ENCODE measurements at places on chromosomes 13 and 19. TPM values are rescaled to one million over a fixed set of nuclear protein-coding genes. Genes with fewer than 3 reads are reported as not detected.
A peak's percentile ranks its signal among the peaks of the same experiment; 100 is the strongest.

The MEDAG gene
- 123 TPM for total RNA-seq

- H3K4me3 ChIP-seq = no peak overlapping the region
- H3K36me3 ChIP-seq = peaks cover 8% of the 10 kb centered on the region
- H3K27me3 ChIP-seq = no peaks in the 10 kb centered on the region
- no peak for DNase-seq
These were observed 2.1 kb upstream of the EFNB2 start for GRCh38 chr13:106537521-106537920.

The STXBP2 gene
- 9.8 TPM for total RNA-seq

DNA sequence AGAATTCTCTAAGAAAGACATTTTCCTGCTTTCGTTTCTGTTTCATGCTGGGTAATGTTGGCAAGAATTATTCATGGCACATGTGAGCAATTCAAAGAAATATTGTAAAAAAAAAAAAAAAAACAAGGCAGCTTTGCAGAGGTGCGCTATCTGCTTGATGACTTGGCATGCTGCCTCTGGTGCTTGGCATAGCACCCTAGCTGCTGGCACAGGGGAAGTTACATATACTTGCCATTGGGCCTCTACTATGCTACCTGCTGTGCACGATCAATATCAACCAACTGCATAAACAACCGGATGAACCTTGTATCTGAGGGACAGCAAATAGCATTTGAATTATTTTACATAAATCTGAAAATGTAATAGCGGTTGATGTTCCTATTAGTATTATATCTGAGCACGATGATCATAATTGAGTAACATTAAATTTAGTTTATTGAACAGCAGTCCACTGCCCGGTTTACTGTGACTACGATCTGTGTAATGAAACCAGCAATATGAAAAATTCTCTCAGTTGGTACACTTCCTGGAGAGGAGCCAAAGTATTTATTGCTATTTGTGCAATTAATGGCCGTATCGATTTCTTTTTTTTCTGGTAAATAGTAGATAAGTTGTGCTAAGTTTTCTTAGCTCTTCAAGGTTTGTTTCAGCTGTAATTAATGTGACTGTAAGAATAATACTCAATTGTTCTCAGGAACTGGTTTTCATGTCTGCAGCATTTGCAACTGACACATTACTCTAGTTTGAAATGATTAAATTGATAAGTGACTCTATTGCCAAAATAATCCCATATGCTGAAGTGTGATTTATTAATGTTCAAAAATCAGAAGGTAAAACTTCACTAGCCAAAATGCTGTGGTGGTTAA is 717.3 kb downstream of the DACH1 start:
- no peak overlapping the region for H3K4me3 ChIP-seq
- DNase-seq = no peak
- H3K4me1 ChIP-seq = no peaks in the 10 kb centered on the region
- no peaks in the 10 kb centered on the region for H3K27me3 ChIP-seq

GRCh38 chr19:11088506-11089253 is 583 bp upstream of the LDLR start:
- no peaks in the 10 kb centered on the region for H3K4me1 ChIP-seq
- DNase-seq = peak; percentile 38
- H3K36me3 ChIP-seq = no peaks in the 10 kb centered on the region
- peak overlapping the region; percentile 68 for H3K4me3 ChIP-seq
- H3K27me3 ChIP-seq = no peaks in the 10 kb centered on the region
- H3K27ac ChIP-seq = peak overlapping the region; percentile 95

DNA sequence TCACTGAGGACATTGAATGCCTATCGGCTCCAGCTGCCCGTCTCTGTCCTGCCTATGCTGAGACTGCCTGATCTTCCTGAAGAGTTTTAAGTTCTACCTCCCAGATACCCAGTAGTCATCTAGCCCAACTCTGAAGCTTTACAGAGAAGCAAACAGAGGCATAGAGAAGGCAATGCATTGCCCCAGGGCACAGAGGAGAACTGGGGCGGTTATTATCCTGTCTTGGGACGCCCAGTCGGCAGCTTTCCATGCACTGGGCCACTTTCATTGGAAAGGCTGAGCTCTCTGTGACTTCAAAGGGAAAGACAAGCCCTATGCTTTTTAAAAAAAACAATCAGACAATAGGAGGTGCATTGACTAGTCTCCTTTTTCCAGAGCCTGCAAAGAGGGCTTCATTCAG is 71.6 kb downstream of the HSPH1 start:
- no peaks in the 10 kb centered on the region for H3K36me3 ChIP-seq
- H3K4me3 ChIP-seq = no peak overlapping the region
- no peaks in the 10 kb centered on the region for H3K27me3 ChIP-seq
- H3K4me1 ChIP-seq = no peaks in the 10 kb centered on the region

- H3K27me3 ChIP-seq = no peaks in the 10 kb centered on the region
- no peaks in the 10 kb centered on the region for H3K4me1 ChIP-seq
- H3K27ac ChIP-seq = no peak overlapping the region
- no peaks in the 10 kb centered on the region for H3K36me3 ChIP-seq
- no peak for DNase-seq
These were observed 6.1 kb upstream of the IFNL4 start for GRCh38 chr19:39254531-39255345.

DNA sequence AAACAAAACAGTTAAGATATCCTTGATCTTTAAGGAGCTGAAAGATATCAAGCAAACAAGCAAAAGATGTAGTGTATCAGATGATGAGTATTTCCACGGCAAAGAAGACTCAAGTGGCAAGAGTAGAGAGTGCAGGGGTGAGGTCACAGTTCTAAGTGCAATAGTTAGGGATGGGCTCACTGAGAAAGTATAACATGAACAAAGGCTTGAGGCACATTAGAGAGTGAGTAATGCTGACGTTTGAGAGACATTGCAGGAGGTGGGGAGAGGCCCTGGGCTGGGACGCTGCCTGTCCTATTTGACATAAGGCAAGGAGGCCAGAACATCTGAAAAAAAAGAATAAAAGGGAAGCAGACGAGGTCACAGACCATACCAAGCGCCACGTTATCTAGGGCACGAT is 1.4 kb downstream of the DUXA start:
- H3K27me3 ChIP-seq = no peaks in the 10 kb centered on the region
- DNase-seq = no peak
- no peaks in the 10 kb centered on the region for H3K4me1 ChIP-seq

The MIA gene
- 127 TPM for total RNA-seq

The PCP2 gene
- total RNA-seq = not detected

GRCh38 chr13:81302125-81302524 is 961.2 kb upstream of the SPRY2 start:
- no peak for DNase-seq
- no peaks in the 10 kb centered on the region for H3K36me3 ChIP-seq
- H3K4me1 ChIP-seq = no peaks in the 10 kb centered on the region
- no peaks in the 10 kb centered on the region for H3K27me3 ChIP-seq
- no peak overlapping the region for H3K4me3 ChIP-seq

DNA sequence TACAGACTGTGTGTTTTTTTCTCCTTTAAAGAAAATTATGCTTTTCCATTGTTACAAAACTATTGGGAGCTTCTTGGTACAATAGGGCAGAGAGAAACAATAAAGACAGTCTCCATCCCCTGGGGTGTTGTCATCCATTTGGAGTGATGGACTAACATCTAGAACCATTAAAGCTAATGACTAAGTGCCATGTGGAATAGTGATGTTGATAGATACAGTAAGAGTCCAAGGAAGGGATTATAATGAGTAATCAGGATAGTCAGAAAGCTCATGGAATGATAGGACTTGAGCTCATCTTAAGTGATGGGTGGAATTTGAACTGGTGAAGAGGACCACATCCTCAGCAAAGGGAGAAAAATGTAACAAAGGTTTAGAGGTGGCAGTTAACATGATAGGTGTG is 24.1 kb upstream of the FRY start:
- no peak overlapping the region for H3K27ac ChIP-seq
- no peak overlapping the region for H3K4me3 ChIP-seq
- DNase-seq = no peak
- no peaks in the 10 kb centered on the region for H3K36me3 ChIP-seq
- H3K27me3 ChIP-seq = no peaks in the 10 kb centered on the region
- no peaks in the 10 kb centered on the region for H3K4me1 ChIP-seq

DNA sequence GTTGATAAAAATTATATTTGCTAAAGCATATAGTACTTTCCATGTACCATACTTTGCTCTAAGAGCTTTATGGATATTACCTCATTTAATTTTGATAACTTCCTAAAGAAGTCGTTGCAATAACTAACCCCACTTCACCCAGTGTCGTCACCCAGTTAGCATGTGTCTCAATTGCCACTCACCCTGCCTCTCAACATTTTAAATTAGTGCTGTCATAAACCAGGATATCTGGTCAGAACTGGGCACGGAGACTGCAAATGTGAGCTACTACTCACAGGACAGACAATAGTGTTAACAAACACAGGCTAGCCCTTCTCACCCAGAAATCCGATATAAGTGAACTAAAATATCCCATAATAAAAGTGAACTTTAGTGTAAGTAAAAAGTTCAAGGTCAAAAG is 430.6 kb downstream of the KLF12 start:
- H3K4me3 ChIP-seq = no peak overlapping the region
- H3K36me3 ChIP-seq = peaks cover 3% of the 10 kb centered on the region
- H3K27me3 ChIP-seq = no peaks in the 10 kb centered on the region
- H3K27ac ChIP-seq = no peak overlapping the region
- no peaks in the 10 kb centered on the region for H3K4me1 ChIP-seq

The CGB5 gene
- not detected for total RNA-seq

The CGB7 gene
- total RNA-seq = not detected

The IZUMO2 gene
- not detected for total RNA-seq

DNA sequence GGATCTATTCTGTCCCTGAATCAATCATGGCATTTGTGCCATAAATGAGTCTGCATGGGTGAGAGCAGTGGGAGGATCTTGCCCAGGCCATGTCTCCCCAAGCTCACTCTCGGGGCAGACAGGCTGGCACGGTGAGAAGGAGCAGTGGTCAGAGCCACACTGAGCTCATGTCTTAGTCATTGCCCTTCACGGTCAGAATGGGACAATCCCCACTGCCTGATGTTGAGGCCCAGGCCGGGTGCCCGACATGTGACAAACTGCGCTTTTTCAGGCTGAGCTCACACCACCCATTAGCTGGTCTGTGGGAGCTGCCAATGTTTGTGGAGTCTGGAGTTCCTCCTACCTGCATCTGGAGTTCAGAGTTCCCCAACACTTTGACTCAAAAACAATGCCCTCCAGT is 481.9 kb downstream of the COG6 start:
- no peaks in the 10 kb centered on the region for H3K36me3 ChIP-seq
- no peak overlapping the region for H3K27ac ChIP-seq
- no peak overlapping the region for H3K4me3 ChIP-seq
- no peaks in the 10 kb centered on the region for H3K27me3 ChIP-seq
- no peak for DNase-seq
- no peaks in the 10 kb centered on the region for H3K4me1 ChIP-seq

The IZUMO4 gene
- 35.6 TPM for total RNA-seq

The MYBPC2 gene
- total RNA-seq = not detected

GRCh38 chr19:43362745-43363144 is 9.3 kb downstream of the CD177 start:
- no peak for DNase-seq
- H3K27ac ChIP-seq = no peak overlapping the region
- H3K4me1 ChIP-seq = no peaks in the 10 kb centered on the region
- H3K27me3 ChIP-seq = no peaks in the 10 kb centered on the region
- H3K4me3 ChIP-seq = no peak overlapping the region

The FBXO27 gene
- total RNA-seq = 4.8 TPM

The NUCB1 gene
- 220 TPM for total RNA-seq

GRCh38 chr13:27450921-27451471 is 632 bp upstream of the MTIF3 start:
- no peak for DNase-seq
- H3K27me3 ChIP-seq = no peaks in the 10 kb centered on the region
- H3K4me3 ChIP-seq = peak overlapping the region; percentile 64
- H3K36me3 ChIP-seq = no peaks in the 10 kb centered on the region
- peaks cover 15% of the 10 kb centered on the region for H3K4me1 ChIP-seq
- peak overlapping the region; percentile 87 for H3K27ac ChIP-seq

DNA sequence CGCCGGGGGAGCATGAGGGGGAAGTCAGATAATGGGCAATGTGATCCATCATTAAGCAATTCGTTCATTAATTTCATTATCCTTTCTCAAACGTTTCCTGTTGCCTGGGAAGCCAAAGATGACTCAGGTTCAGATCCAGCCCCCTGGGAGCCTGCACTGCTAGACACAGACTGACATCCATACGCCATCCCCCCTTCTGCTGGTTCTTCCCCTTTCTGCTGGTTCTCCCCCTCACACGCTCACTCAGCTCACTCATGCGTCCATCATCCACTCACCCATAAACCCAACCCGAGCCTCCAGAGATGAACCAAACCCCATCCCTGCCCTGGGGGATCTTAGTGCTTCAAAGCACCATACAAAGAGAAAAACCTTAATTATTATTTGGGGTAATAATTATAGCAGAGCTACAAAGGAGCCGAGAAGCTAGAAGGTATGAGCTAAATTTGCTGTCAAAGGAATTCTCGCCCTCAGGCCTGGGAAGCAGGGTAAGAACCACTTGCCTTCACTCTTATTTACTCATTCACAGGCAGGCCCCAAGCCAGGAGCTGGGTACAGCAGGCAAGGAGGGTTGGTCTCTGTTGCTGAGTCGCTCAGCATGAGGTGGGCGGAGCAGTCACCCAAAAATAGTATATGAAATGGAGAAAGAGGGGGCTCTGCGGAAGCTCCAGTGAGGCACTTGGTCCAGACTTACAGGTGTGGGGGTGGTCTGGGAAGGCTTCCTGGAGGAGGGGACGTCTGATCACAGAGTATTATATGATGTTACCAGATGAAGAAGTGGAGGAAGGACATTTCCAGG is 7.0 kb upstream of the ZNF444 start:
- H3K27ac ChIP-seq = no peak overlapping the region
- H3K4me1 ChIP-seq = peaks cover 19% of the 10 kb centered on the region
- no peak for DNase-seq
- H3K4me3 ChIP-seq = no peak overlapping the region

DNA sequence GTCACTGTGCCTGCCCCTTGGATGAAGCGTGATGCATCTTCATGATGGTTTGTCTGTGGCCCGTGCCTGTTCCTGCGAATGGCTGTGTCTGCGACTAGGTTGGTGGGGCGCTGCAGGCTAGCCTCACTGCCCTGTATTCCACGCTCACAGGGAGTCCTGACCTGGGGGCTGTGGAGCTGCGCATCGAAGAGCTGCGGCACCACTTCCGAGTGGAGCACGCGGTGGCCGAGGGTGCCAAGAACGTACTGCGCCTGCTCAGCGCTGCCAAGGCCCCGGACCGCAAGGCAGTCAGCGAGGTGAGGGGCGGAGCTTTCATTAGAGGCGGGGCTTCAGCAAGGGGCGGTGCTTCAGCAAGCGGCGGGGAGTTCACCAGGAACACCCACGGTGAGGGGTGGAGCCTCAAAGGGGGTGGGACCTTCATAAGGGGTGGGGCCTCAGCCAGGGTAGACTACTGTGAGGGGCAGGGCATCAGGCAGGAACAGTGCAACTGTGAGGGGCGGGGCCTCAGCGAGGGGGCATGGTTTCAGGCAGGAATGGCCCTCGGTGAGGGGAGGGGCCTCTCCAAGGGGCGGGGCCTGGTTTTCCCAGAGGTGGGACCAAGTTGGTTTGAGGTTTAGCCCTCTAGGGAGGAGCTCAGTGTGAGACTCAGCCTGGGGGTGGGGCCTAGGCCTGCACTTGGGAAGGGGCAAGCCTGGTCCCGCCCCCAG is 17.2 kb downstream of the PKN1 start:
- DNase-seq = no peak
- peaks cover 6% of the 10 kb centered on the region for H3K36me3 ChIP-seq
- no peak overlapping the region for H3K4me3 ChIP-seq
- H3K27ac ChIP-seq = no peak overlapping the region
- H3K4me1 ChIP-seq = no peaks in the 10 kb centered on the region

The SYNGR4 gene
- total RNA-seq = not detected

The RFX1 gene
- 7.2 TPM for total RNA-seq

The OR10H1 gene
- not detected for total RNA-seq

- no peaks in the 10 kb centered on the region for H3K36me3 ChIP-seq
- no peaks in the 10 kb centered on the region for H3K27me3 ChIP-seq
These were observed 798 bp downstream of the SLC1A5 start for GRCh38 chr19:46787331-46788261.
